Fibroblast of the aortic adventitia (primary cell): ENCODE measurements at places on chromosomes 11 and 22. TPM values are rescaled to one million over a fixed set of nuclear protein-coding genes. Genes with fewer than 3 reads are reported as not detected.

The CBY1 gene
- 14.3 and 19.4 TPM in 2 replicates for total RNA-seq

DNA sequence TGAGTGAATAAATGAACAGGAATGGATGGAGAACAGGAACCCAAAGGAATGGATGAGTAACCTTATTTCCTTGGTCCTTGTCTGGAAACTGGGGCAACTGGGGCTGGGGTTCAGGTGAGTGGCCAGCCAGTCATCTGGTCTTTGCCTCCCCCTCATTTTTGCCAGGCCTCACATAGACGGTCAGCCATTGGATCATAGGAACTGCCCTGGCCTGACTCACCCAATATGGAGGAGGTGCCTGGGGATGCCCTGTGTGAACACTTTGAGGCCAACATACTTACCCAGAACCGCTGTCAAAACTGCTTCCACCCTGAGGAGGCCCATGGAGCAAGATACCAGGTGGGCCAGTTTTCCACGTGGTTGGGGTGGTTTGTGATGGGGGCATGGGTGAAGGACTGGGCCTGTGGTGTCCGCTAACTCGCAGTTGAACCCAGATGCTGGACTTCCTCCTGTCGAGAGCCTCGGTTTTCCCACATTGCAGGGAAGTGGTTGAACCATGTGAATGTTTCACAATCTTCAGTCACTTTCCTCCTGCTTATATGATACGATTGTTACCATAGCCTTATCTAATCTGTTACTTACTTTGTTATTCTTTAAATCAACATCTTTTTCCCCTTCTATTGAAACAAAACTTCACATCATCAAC is 4.4 kb downstream of the TRIOBP start:
- DNase-seq = peak; percentile 68

- peak; percentile 5 for DNase-seq
Measured at GRCh38 chr22:33076343-33076742, 18.2 kb upstream of the SYN3 start.

GRCh38 chr11:70397336-70397982 is 870 bp upstream of the CTTN start:
- DNase-seq = peak; percentile 43

DNA sequence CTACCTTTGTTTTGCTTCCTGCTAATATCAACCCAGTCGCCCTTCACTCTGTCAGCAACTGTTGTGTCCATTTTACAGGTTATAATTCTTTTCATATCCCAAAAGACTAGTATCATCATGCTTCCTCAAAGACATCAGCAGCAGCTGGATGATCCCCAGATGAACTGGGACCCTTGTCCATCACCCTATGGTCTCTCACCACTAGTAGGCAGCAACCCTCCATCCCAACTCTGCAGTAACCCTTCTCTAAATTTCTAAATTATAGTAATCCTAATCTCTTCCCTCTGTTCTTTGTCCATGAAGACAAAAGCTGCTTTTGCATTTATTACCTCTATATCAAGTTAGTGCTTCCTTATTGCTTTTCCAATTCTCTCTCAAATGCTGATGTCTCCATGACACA is 1025.8 kb downstream of the FAM181B start:
- DNase-seq = no peak

GRCh38 chr22:26981111-26981510 is 323.7 kb downstream of the MIAT start:
- no peak for DNase-seq
